MV-4-11 (cell line): ENCODE measurements at places on chromosomes 16 and 17.

DNA sequence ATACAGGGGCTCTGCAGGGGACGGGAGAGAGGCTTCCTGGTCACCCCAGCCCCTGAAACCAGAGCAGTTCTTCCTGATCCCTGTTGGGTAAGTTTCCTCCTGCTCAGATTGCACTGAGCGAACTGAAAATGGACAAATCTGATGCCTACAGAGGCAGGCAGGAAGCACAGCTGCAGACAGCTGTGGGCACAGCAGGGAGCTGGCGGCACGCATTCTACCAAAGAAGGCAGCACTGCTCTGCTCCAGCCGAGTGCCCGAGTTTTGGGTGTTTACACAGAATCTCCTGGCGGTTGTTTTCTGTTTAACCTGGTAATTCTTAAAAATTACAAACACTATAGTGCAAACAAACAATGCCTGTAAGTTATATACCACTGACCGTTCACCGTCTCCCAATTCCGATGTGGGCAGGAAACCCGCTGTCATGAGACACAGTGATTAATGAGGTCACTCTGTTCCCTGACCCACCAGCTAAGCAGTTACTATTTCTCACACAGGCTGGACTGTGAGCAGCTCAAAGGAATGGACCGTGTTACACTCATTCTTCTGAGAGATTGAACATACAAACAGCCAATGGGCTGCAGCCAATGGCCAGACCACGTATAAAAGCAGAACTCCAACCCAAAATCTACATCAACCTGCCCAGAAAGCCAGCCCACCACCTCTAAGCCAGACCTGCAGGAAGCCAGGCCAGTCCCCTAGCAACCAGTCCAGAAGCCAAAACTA, 25.5 kb downstream of the NSMCE1 start:
- peak; percentile 87 for DNase-seq

- no peak for DNase-seq
These were observed 11.9 kb downstream of the TMEM204 start for GRCh38 chr16:1545044-1546040.

DNA sequence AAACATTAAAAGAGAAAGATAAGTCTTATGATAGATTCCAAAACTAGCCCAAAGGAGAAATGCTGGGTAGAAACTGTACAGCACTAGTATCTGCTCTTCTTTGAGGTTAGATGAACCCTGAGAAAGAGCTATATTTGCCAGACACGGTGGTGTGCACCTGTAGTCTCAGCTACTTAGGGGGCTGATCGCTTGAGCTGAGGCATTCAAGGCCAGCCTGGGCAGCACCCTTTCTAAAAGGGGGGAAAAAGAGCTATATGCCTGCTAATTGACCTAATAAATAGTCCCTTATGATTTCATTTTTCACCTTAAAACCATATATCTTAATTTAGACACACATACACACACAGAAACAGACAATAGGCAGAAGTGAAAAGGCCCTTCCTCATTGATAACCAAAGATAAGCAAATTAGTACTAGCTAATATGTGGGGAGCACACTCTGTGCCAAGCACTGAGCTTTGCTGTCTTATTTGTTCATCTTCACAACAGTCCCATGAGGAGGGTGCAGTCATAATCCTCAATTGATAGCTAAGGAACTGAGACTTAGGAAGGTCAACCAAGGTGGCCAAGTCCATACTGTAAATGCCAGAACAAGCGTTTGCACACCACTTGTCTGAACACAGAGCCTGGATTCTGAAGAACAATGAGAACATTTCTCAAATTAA, 56.6 kb upstream of the NLK start:
- DNase-seq: no peak

GRCh38 chr16:67672306-67672705, 5.7 kb downstream of the C16orf86 start:
- DNase-seq: no peak

GRCh38 chr17:33438578-33438977, 145.5 kb upstream of the ASIC2 start:
- no peak for DNase-seq

DNA sequence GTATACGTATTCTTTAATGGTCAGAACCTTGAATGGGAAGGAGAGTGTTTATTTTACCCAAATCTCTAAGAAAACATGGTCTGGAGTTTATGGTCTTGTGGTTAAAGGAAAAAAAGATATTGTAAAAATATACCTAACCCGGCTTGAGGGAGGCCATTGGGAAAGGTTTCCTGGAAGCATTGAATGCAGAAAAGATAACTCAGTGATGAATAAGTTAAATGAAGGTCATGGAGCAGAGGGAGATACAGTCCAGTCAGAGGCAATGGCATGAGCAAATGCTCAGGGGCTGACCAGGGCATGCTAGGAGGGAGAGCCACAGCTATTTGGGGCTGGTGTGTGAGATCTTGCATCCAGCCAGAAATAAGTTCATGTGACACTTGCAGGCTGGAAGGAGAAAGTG, 430.4 kb upstream of the CDH5 start:
- DNase-seq: no peak

DNA sequence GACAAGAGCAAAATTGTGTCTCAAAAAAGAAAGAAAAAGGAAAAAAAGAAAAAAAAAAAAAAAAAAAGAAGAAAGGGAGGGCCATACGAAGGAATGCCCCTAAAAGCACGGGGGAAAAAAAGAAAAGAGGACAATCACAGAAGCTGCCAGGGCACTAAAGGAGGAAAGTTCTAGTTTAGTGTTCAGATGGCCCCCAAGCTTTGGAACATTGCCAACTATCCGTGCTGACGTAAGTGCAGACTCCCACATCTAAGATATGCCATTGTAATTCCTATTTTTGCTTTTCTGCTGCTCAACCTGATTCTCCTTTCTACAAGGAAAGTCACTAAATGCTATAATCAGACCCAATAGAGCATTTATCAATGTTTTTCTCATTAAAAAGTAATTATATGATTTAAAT, 842.1 kb downstream of the KCNJ2 start:
- DNase-seq: no peak
